G401 (cell line): ENCODE measurements at places on chromosomes 7 and 10. TPM values are rescaled to one million over a fixed set of nuclear protein-coding genes. Genes with fewer than 3 reads are reported as not detected.

The ZP3 gene
- total RNA-seq: 1.3 and 3.0 TPM in 2 replicates

The TUBAL3 gene
- not detected in 2 replicates for total RNA-seq

The GNAT3 gene
- not detected in 2 replicates for total RNA-seq

The STRIP2 gene
- total RNA-seq: 22.8 and 24.8 TPM in 2 replicates
